CD14-positive monocyte (primary cell): ENCODE measurements at places on chromosomes 2 and 18. TPM values are rescaled to one million over a fixed set of nuclear protein-coding genes. Genes with fewer than 3 reads are reported as not detected.

DNA sequence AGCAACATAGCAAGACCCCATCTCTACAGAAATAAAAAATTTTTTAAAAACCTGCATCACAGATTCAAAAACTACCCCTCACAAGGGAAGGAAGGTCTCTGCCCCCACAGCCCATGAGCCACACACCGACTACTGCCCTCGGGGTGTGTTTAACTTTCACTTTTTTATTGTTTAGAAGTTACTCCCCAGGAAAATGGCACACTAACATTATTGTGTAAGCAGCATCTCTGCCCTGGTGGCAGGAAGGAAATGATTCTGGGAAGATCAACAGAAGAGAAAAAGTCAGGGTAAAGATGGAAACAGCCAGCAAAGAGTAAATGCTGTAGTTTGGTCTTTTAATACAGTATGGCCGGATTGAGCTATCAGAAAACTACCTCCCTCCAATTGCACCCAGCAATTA is 21.9 kb downstream of the TRABD2A start:
- no peak for DNase-seq

DNA sequence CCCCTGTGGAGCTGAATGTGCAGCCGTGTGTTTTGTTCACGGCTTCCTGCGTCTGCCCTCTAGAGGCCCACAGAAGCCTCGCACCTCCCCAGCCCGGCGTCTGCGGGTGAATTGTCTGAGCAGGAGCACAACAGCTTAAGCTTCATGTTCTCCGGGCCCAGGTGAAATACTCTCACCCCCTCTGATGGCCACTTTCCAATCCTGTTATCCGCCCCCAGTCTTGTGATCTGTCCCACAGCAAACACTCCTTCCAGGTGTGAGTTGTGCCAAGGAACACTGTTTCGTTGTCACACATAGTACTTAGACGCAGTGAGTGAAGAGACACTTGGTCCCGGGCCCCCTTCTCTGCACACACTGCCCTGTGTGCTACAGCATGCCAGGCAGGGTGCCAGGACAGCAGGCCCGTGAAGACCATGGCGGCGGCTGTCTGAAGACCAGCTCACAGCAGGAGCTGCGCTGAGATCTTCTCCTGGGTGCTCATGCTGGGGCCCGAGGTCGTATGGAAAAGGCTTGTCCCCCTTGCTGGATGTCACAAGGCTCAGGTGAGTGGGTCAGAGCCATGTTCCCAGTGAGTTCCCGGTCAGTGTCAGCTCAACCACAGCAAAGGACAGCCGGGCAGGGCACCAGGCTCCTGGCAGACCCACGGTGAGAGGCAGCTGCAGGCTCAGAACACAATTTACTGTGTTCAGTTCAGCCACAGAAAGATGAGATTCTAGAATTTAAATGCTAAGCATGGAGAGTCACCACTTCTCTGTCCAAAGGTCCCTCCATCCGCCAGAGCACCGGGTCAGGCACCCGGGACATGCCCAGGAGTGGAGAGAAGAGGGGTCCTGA is 6.8 kb upstream of the PXDN start:
- no peak for DNase-seq

DNA sequence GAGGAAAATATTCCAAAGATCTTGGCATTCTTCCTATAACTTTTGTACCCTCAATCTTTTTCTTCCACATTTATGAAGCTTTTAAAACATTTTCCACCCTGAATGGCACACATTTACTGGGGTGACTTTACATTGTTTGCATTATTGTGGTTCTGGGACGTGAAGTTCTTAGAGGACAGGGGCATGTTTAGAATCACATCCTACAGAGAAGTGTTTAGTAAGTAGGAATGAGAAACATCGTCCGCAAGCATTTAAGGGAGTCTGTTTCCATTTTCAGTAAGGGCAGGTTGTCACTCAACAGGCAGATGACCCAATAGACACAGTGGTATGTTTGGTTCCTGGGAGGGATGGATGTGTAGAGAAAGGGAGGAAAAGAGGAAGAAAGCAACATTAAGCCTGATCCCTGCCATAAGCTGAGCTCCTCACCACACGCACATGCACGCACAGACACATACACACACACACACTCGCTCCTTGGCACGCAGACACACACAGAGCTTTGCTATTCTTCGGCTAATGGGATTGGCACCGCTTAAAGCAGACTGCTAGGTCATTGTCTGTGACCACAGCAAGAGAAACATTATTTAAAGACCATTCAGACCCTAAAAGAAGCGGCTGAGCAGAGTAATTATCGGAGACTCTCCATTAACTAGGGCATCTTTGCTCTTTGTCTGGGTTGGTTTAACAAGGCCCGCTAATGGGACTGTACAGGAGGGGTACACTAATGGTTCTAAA is 14.2 kb upstream of the PLEKHM3 start:
- DNase-seq = no peak

DNA sequence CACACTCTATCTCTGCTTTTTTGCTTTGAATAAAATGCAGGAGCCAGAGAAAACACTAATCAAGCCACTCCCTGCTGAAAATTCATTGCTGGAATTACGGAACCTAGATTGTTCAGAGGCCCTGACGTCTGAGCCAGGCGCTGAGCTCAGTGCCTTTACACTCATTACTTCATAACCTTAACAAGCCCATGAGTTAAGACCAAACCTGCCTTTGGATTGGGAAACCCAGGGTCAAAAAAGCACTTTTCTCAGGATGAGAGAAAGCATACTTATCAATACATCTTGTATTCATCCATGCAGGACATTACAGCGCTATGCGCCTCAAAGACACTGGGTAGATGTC is 762 bp downstream of the INO80C start:
- no peak for DNase-seq

Gene AQP4
- not detected in 2 replicates for polyA plus RNA-seq

Gene RNF144A
- 0.68 TPM for polyA plus RNA-seq

Gene ZAP70
- 0.69 and 1.6 TPM in 2 replicates for polyA plus RNA-seq

Gene ITM2C
- polyA plus RNA-seq = 3.2 TPM

Gene CSRNP3
- not detected for polyA plus RNA-seq
